ENCODE measurements at places on chromosomes 3 and 15.

DNA sequence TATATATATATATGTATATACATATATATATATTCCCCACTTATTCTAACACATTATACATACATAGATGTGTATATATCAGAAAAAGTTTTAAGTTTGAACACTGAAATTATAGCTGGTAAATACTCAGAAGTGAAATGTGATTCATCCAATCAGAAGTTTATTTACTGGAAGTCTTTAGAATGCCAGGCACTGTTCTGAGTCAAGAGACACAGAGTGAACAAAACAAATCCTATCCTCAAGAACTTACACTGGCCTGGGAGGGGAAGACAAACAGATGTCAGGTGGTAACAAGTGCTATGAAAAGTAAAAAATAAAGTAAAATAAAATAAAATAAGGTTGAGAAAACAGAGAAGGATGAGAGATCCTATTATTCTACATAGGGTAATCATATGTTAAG lies 13.4 kb downstream of the DHX36 start:
- DNase-seq, result no peak

GRCh38 chr3:95356764-95357501 lies 1294.1 kb downstream of the NSUN3 start:
- DNase-seq, result no peak

GRCh38 chr3:11371747-11372146 lies 99.5 kb downstream of the ATG7 start:
- no peak for DNase-seq

DNA sequence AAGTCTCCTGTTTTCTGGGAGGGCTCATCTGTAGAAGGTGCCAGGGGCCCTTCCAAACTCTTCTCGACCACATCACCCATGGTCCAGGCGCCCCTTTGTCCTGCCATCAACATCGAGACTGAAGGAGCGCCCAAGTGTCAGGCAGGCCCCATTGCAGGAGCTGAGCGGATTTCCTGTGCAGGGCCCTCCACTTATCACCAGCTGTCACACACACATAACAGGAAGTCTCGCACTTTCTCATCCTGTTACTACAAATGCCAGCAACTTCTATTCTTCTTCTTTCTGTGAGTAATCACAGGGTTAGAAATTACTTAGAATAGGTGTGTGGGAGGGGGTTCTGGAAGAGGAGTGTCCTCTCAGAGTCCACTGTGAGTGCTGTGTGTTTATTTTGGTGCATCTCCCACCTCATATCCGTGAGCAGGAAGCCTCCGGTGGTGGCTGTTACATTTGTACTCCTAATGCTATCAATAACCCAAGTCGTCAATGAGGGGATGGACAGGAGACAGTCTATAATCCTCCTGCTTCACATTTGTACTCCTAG lies at the start of gene KLHL6:
Gene KLHL6, minus strand, starts transcription at position 166 of the 541 bp plus-strand sequence. Its CDS starts 53 bp downstream, at position 113.
- DNase-seq, result no peak

GRCh38 chr3:42545284-42545900 lies 36.4 kb downstream of the SEC22C start:
- no peak for DNase-seq

GRCh38 chr3:102259663-102260062 lies 175.2 kb upstream of the ZPLD1 start:
- DNase-seq, result no peak

- no peak for DNase-seq
These were observed 53.1 kb downstream of the FAM81A start for GRCh38 chr15:59491062-59491461.

DNA sequence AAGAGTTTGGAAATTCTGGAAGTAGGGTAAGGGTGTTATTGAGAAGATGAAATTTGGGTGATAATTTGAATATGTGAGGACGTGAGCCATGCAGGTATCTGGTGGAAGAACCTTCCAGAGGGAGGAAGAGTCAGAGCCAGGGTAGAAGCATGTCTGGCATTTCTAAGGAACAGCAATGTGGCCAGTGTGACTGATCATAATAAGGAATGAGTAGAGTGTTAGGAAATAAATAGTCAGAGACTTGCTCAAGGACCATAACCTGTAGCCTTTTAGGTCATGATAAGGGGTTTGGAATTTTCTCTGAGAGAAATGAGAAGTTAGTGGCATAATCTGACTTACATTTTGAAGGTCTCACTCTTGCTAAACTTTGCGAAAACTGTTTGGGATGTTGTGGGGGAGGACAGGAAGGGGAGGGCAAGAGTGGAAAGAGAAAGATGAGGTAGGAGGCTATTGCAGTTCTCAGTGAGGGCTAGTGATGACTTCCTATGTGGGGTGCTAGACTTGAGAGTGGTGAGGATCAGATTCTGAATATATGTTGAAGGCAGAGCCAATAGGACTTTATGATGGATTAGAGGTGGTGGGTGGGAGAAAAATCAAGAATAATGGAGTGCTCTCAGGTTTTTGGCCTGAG lies 568.3 kb downstream of the AGBL1 start:
- DNase-seq, result no peak

DNA sequence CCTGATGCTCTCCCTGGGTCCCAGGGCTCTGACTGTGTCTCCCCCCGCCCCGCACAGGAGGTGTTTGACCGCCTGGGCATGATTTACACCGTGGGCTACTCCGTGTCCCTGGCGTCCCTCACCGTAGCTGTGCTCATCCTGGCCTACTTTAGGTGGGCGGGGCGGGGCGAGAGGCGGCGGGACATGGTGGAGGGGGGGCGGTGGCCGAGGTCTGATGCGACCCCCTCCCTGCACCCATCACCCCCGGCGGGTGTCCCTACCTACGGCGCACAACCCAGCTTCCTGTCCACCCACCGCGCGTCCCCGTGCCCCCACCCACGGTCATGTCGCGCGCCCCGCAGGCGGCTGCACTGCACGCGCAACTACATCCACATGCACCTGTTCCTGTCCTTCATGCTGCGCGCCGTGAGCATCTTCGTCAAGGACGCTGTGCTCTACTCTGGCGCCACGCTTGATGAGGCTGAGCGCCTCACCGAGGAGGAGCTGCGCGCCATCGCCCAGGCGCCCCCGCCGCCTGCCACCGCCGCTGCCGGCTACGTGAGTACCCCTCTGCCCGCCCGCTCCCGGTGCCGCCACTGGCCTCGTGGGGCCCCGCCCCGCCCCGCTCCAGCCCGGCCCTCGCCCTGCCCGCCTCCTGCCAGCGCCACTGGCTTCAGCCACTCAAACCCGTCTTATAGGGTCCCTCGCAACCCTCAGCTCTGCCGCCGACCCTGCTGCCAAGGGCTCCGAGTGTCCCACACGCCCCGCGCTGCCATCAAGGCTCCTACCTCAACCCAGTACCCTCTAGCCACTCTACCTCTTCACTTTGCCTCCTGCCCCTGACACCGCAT lies 21.0 kb downstream of the PTH1R start:
- DNase-seq, result no peak

GRCh38 chr3:141346839-141347238 lies 21.5 kb upstream of the ZBTB38 start:
- no peak for DNase-seq

GRCh38 chr15:42695527-42696071 lies 41.3 kb downstream of the CDAN1 start:
- no peak for DNase-seq

DNA sequence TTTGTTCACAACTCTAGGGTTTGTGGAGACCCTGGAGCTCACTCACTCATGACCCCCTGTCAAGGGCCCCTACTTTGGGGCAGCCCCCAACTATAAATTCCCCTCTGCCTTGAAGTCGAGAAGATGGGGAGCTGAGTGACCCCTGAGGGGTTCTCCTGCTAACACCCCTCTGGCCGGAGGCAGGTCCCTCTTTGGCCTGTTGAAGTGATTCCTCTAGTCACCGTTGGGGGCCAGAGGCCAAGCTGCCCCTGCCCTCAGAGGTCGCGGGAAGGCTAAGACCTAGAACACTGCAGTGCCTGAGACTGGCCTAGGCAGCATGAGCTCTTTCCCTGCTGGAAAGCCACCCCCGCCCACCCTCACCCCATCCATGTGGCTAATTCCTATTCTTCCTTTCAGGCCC lies 15.4 kb upstream of the SKOR1 start:
- no peak for DNase-seq

DNA sequence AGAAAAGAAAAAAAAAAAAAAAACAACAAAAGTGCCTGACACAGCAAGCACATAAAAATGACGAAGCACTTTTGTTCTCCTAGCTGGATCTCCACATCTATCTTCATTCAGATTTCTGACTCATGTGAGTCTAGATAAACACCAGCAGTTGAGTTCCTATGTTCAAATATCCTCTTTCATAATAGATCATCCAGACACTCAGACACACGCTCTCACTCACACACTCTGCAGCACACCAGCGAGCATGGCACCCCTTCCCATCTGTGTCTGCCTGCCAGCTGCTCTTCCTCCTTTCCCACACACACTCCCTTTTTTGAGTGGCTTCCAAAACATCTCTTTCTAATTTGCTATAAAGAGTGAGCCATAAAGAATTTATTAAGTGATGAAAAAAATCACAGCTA lies 19.8 kb upstream of the CELF6 start:
- DNase-seq, result peak; percentile 87

GRCh38 chr3:127473244-127474024 lies 117.1 kb downstream of the TPRA1 start:
- DNase-seq, result no peak

DNA sequence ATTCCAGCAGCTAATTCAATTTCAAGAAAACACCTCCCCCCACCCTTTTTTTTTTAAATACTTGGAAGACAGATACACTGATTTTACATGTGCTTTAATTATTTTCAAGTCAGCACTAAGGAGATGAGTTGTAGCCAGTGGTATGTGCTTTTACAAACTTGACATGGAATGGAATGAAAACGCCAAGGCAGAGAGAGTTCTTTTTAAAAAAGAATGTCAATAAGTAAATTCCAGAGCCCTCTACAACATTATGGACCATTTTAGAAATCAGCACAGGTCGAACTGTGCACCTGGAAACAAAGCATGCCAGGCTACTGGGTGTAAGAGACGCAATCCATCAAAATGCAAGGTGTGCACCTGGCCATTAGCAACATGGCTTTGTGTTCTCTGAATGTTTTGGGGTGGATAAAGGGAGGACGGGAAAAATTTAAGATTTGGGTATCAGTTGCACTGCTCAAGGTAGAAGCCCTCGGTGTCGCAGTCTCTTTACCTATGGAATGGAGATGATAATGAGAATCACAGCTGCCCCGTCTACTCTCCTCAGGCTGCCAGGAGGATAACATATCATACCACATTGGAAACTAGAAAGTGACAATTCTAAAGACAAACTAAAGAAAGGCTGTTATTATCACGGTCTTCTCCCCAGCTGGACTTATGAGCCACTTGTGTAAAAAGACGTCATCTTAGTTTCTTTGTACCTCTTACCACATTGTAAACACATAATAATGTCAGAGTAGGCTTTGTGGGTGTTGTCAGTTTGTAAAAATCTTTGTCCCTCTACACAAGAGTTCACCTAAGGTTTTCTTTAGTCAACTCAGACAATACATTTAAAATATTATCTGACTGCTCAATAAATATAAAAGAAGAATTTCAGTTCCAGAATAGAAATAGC lies 107.4 kb upstream of the PRICKLE2 start:
- DNase-seq, result no peak

DNA sequence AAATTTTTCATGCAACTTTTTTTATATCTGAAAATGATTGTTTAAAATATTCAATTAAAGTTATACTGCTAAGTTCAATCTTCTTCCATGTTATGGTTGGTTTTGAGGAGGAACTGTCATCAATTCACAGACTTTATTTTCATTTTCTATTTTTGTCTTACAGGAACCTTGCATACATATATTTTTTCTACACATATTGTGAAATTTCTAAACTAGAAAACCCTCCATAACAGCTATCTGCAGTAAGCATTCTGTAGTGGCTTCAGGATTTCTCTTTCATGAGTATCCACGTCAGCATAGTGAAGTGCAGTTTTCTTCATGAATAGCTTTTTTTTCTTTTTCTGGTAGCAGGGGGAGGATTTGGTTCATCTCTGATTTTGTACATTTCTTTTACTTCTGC lies 48.2 kb downstream of the ATR start:
- DNase-seq, result no peak

GRCh38 chr3:143263852-143264513 lies 144.4 kb downstream of the CHST2 start:
- DNase-seq, result no peak

GRCh38 chr15:83533410-83533962 lies 86.3 kb downstream of the SH3GL3 start:
- no peak for DNase-seq

GRCh38 chr3:135992072-135992471 lies 26.5 kb downstream of the PPP2R3A start:
- no peak for DNase-seq

GRCh38 chr3:197424674-197425484 lies 126.5 kb upstream of the DLG1 start:
- DNase-seq, result no peak

- no peak for DNase-seq
These were observed 1046.4 kb downstream of the NTRK3 start for GRCh38 chr15:87209891-87210689.

GRCh38 chr3:131216801-131217200 lies 164.8 kb upstream of the NUDT16 start:
- no peak for DNase-seq

DNA sequence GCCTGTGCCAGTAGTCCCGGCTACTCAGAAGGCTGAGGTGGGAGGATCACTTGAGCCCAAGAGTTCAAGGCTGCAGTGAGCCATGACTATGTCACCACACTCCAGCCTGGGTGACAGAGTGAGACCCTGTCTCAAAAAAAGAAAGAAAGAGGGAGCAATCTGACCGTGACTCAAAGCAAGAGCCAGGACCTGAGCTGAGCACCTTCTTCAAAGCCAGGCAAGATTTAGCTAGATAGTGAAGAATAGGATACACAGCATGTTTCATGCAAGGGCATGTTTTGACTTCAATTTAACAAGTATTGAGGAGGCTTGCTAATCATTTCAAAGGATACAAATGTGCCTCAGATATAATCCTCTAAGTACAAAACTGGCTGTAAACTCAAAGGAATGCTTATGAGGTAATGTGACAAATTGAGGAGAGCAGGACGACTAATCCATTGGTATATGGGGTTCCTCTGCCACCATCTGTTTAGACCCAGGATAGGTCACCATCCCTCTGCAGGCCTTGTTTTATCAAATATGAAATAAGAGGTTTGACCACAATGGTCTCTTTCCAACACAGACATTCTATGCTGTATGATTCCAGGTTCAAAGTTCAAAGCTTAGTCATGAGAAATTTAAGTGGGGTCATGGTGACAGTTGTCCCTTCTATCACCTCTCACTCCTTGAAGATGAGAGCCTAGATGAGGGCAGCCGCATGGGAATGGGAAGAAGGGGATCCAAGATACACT lies 33.2 kb downstream of the RAB27A start:
- DNase-seq, result no peak

DNA sequence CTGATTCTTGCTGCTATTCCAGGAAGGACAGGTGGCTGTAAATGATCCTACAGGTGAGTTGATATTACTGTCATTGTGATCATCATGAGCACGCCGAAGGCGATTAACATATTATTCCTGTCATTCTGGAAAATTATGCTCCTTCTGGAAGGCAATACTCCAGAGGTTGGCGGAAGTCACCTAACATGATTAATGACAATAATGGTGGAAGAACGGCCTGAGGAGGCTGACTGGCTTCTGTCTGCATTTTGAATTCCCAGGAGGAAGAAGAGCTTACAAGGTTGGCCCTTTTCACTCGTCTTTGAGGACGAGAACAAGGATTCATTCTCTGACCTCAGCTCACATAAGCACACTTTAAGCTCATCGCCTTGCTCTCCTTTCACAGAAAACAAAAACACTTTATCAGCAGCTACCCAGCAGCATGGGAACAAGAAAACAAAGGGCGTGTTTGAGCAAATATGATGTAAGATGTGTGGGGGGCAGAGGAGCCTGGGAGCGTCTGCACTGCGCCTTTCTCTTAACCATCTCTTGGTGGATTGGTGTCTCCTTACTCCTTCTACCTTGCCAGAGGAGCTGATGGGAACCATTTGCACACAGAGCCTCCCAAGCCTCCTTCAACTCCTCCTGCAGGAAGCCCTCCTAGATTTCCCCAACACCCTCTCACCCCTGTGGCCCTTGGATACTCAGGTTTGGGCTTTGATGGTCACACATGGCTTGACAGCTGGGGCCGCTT lies 23.0 kb downstream of the ACSBG1 start:
- no peak for DNase-seq
